ENCODE measurements at places on chromosomes 5 and 9.

- H3K4me3 ChIP-seq: no peak overlapping the region
- H3K27ac ChIP-seq: no peak overlapping the region
- H3K27me3 ChIP-seq: no peaks in the 10 kb centered on the region
- H3K36me3 ChIP-seq: no peaks in the 10 kb centered on the region
- no peaks in the 10 kb centered on the region for H3K4me1 ChIP-seq
- ATAC-seq: peak; percentile 73
Observed at GRCh38 chr9:115694014-115694413, 459.6 kb upstream of the PAPPA start.

DNA sequence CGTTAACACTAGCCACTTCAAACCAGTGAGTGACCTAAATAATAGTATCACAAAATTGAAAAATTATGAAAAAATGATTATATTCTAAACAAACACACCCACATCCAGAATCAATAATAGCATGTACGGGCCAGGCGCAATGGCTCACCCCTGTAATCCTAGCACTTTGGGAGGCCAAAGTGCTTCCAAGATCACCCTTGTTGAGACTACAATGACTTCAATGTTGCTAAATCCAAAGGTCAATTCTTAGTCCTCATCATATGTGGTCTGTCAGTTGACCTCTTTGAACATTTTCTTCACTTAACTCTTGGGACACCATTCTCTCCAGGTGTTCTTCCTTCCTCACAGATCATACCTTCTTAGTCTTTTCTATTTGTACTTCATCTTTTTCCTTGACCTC is 11.3 kb downstream of the RIOK2 start:
- no peak overlapping the region for H3K27ac ChIP-seq
- no peak overlapping the region for H3K4me3 ChIP-seq
- no peaks in the 10 kb centered on the region for H3K4me1 ChIP-seq
- ATAC-seq: no peak
- peaks cover 3% of the 10 kb centered on the region for H3K36me3 ChIP-seq

GRCh38 chr9:137299203-137299565 is 2.9 kb downstream of the NRARP start:
- no peak overlapping the region for H3K27ac ChIP-seq
- no peaks in the 10 kb centered on the region for H3K36me3 ChIP-seq
- H3K27me3 ChIP-seq: peaks cover 92% of the 10 kb centered on the region

- ATAC-seq: no peak
- H3K4me1 ChIP-seq: no peaks in the 10 kb centered on the region
- H3K27ac ChIP-seq: no peak overlapping the region
- no peaks in the 10 kb centered on the region for H3K36me3 ChIP-seq
- H3K27me3 ChIP-seq: no peaks in the 10 kb centered on the region
Observed at GRCh38 chr9:14058325-14058688, 255.6 kb downstream of the NFIB start.

DNA sequence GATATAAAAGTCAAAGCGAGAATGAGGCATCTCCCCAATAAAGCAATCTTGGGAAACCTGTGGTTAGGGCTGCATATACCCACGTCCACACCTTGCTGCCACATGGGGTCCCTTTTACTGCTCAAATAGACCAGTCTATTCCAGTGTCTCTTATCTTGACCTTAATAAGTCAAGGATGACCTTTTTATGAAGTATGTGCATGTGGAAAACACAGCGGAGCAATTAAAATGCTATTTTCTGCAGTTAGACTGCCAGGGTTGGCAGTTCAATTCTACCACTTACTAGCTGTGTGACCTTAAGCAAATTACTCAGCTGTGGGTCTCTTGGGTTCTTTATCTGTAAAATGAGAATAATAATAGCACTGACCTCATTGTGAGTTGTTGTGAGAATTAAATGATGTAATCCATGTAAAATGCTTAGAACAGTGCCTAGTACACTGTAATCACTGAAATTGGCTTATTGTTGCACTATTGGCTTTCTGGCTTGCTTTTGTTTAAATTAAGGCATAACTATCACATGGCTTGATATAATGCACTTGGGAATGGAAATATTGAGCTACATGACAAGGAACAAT is 67.8 kb upstream of the HSPB3 start:
- no peak overlapping the region for H3K4me3 ChIP-seq
- peak; percentile 67 for ATAC-seq
- H3K4me1 ChIP-seq: peaks cover 23% of the 10 kb centered on the region
- no peaks in the 10 kb centered on the region for H3K36me3 ChIP-seq

- H3K36me3 ChIP-seq: no peaks in the 10 kb centered on the region
- ATAC-seq: no peak
- no peak overlapping the region for H3K27ac ChIP-seq
- no peaks in the 10 kb centered on the region for H3K27me3 ChIP-seq
- no peak overlapping the region for H3K4me3 ChIP-seq
Observed at GRCh38 chr5:82445726-82446335, 167.7 kb upstream of the RPS23 start.

DNA sequence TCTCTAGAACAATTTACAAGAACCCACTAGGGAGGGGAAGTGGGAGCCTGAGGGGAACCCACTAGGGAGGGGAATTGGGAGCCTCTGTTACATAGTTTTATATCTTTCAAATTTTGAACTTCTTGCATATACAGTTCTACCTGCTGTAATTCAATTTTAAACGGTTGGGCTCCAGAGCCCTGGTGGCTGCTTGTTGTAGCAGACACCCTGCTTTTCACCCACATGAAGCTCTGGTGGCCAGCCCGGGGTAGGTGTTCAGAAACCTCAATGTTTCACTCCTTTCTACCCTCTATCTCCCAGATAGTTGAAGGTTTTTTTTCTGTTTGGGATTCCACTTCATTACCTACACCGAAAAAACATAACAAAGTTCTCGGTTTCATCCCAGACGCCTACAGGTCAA is 124.4 kb downstream of the TMEM174 start:
- H3K27me3 ChIP-seq: peaks cover 88% of the 10 kb centered on the region
- no peak overlapping the region for H3K27ac ChIP-seq
- no peak for ATAC-seq

DNA sequence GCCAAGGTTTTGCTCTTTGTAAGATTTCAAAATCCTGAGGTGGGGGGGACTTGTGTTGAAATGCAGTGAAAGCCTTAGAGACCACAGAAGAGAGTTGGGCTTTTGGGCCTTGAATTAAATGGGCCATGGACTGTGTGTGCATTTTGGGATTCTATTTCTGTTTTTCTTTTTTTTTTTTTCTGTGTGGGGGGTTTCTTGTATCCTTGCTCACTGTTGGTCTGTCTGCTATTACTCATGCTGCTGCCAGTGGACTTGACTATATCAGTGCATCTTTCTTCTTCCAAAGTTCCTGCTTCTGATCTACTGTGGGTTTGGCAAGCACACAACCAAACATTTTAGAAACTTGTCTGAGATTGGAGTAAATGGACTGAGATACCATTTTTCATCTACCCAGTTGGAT is 344.9 kb downstream of the ARL15 start:
- H3K36me3 ChIP-seq: no peaks in the 10 kb centered on the region
- no peaks in the 10 kb centered on the region for H3K4me1 ChIP-seq
- H3K27ac ChIP-seq: no peak overlapping the region
- no peaks in the 10 kb centered on the region for H3K27me3 ChIP-seq
- no peak for ATAC-seq

GRCh38 chr5:58974601-58975000 is 391.7 kb downstream of the RAB3C start:
- no peaks in the 10 kb centered on the region for H3K36me3 ChIP-seq
- H3K27ac ChIP-seq: no peak overlapping the region
- no peaks in the 10 kb centered on the region for H3K27me3 ChIP-seq
- no peaks in the 10 kb centered on the region for H3K4me1 ChIP-seq
- no peak for ATAC-seq

DNA sequence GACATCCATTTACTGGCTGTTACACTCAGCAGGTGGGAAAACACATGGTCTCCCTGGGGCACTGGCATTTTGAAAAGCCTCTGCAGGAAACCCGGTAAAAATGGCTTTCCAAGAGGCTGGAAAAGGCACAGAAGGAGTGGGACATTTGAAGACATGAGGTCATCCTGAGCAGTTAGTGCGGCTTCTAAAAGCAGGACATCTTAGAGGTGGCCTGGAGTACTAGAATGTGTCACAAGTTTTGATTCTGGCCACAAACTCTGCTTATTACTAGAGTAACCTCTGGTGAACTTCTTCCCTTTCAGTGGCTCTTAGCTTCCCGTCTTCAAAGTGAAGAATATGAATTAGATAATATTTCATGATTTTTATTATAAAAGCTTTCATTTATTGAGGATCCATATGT is 423.0 kb upstream of the BRINP1 start:
- no peaks in the 10 kb centered on the region for H3K36me3 ChIP-seq
- H3K27ac ChIP-seq: no peak overlapping the region
- no peak overlapping the region for H3K4me3 ChIP-seq
- H3K4me1 ChIP-seq: no peaks in the 10 kb centered on the region
- no peaks in the 10 kb centered on the region for H3K27me3 ChIP-seq

DNA sequence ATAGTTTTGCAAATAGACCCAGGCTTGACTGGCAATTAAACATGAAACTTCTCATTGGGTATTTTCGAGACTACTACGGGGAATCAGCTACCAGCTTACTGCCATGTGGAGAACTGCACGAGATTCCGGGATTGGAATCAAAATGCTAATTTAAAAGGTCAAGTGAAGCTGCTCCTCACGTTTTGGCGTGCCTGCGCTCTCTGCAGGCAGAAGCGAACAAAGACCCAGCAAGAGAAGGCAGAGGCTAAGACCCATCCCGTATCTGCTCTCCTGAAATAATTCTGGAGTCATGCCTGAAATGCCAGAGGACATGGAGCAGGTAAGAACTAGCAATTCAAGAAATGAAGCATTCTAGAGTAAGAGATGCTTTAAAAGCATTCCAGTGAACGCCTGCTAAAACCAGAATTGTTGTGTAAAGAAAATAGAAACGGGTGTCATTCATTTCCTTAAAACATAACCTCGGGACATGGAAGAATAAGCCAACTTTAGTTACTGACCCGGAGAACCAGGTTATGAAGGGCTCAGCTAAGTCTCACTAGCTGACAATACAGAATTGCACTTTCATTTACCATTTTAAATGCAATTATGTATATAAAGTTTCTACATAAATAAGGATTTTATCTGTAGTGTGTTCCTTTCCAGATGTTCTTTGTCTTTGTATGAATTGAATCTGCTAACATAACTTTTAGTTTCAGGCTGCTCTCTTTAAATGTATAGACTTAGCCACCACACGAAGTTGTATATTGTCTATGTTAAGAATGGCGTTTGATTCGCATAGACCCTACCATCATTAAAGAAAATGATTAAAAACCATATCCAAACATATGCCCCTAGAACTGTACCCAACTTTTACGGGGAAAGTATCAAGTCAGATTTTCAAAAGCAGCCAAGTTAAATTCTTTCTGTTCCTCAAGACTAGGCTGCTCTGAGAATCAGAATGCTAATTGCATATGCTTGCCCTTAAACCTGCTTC is 2.0 kb upstream of the MAT2B start:
- H3K4me3 ChIP-seq: peak overlapping the region; percentile 79
- H3K36me3 ChIP-seq: no peaks in the 10 kb centered on the region
- peak overlapping the region; percentile 86 for H3K27ac ChIP-seq

- no peaks in the 10 kb centered on the region for H3K36me3 ChIP-seq
- no peak overlapping the region for H3K4me3 ChIP-seq
- no peak overlapping the region for H3K27ac ChIP-seq
- ATAC-seq: no peak
- H3K4me1 ChIP-seq: no peaks in the 10 kb centered on the region
Observed at GRCh38 chr9:37215381-37215780, 95.0 kb downstream of the ZCCHC7 start.

DNA sequence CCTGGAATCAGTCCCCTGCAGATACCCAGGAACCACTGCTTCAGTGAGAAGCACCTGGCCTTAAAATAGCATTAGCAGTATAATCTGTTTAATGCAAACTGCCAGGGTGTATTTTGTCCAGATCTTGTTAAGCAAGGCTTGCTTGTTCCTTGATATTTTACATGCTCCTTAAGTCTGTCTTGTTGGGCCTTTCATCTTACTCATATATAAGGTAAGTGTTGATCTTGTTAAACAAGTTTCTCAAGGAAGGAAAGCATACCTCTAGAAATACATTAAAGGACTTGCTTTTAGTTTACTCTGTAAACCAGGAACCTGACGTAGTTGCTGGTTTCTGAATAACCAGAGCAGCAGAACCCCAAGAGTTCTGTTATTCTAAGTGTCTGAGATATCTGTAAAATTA is 13.7 kb downstream of the HSPA4 start:
- H3K4me3 ChIP-seq: no peak overlapping the region
- no peaks in the 10 kb centered on the region for H3K4me1 ChIP-seq
- no peak overlapping the region for H3K27ac ChIP-seq
- H3K27me3 ChIP-seq: no peaks in the 10 kb centered on the region

DNA sequence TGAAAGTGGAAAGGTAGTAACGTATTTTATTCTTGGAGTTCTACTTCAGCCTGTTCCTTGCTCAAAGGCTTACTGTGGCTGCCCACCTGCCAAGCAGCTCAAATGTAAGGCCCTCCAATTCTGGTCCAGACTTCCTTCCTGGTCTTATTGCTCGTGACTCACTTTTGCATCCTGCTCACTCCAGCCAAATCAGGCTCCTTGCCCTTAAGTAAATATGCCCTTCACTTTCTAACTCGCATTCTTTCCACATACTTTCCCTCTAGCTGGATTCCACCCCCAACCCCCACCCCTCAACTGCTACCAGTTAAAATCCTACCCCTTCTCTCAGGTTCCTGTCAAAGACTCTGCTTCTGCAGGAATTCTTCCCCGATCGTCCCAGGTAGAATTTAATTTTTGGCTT is 96.6 kb downstream of the GALNT10 start:
- H3K4me1 ChIP-seq: peaks cover 25% of the 10 kb centered on the region
- ATAC-seq: peak; percentile 48
- H3K4me3 ChIP-seq: no peak overlapping the region
- H3K27me3 ChIP-seq: no peaks in the 10 kb centered on the region
- H3K27ac ChIP-seq: peak overlapping the region; percentile 56
- H3K36me3 ChIP-seq: no peaks in the 10 kb centered on the region

- no peaks in the 10 kb centered on the region for H3K27me3 ChIP-seq
- ATAC-seq: no peak
Observed at GRCh38 chr5:177336112-177336511, 15.4 kb downstream of the LMAN2 start.

GRCh38 chr5:95671826-95672225 is 11.0 kb downstream of the SPATA9 start:
- H3K36me3 ChIP-seq: no peaks in the 10 kb centered on the region
- peaks cover 3% of the 10 kb centered on the region for H3K4me1 ChIP-seq
- no peak overlapping the region for H3K27ac ChIP-seq
- H3K4me3 ChIP-seq: no peak overlapping the region

DNA sequence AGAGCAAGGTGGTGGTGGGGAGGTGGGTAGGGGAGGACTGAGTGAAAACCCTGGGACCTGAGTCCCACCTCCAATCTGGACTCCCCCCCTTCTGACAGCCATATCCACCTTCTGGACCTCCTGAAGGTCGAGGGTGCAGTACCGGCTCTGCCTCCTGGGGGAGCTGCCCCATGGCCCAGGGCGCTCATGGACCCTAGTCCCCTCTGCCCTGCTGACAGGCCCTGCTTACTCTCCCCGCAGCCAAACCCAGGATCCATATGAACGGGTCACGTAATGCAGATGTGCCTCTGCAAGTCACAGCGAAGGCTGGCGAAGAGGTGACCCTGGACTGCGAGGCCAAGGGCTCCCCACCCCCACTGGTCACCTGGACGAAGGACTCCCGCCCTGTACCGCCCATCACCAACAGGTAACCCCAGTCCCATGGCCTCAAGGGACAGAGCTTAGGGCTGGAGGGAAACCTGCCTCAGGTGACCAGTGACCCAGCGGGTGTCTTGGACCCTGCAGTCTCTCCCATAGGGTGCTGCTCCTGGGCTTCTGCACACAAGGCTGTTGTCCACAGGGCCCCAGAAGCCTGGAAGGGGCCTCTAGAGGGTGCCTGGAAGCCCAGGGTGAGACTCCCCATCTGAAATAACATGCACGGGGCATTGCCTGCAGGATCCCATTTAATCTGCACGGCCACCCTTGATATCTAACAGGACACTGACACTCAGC is 61.7 kb downstream of the HMCN2 start:
- H3K4me3 ChIP-seq: no peak overlapping the region
- H3K27me3 ChIP-seq: no peaks in the 10 kb centered on the region
- H3K36me3 ChIP-seq: no peaks in the 10 kb centered on the region
- no peak for ATAC-seq
- peaks cover 41% of the 10 kb centered on the region for H3K4me1 ChIP-seq
